Mesothelial cell of epicardium (in vitro differentiated cells): ENCODE measurements at places on chromosomes 6 and 20.
A peak's percentile ranks its signal among the peaks of the same experiment; 100 is the strongest.

GRCh38 chr6:19354181-19354580 lies 483.0 kb upstream of the ID4 start:
- no peaks in the 10 kb centered on the region for H3K27me3 ChIP-seq
- H3K36me3 ChIP-seq: peaks cover 3% of the 10 kb centered on the region
- H3K27ac ChIP-seq: no peak overlapping the region
- H3K4me3 ChIP-seq: no peak overlapping the region

DNA sequence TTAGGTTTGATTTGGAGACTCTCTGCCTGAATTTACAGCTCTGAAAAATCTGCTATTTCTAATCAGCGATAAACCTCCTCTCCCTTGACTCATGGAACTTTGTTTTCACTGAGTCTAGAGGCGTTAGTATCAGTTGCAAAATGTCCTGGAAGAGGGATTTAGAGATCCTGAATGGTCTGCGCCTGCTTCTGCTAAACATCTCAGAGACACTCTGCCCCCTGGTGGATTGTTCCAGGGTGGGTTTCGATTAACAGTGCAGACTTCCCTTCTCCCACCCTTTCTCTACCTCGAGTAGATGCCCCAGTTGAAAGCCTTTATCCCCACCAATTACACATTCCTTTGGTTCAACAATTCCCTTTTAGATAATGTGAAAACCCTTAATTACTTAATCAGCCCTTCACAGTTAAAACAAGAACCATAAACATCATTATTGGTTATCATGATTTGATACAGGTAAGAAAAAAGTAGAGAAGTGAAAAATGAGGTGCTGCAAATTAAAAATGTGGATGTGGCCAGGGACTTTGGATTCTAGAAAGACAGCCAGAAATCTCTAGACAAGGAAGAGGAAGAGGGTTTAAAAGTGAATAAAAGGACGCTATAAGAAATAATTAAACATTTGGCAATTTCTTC lies 5.5 kb downstream of the HTR1B start:
- peaks cover 43% of the 10 kb centered on the region for H3K27me3 ChIP-seq
- H3K4me3 ChIP-seq: no peak overlapping the region
- DNase-seq: peak; percentile 79
- H3K27ac ChIP-seq: no peak overlapping the region

DNA sequence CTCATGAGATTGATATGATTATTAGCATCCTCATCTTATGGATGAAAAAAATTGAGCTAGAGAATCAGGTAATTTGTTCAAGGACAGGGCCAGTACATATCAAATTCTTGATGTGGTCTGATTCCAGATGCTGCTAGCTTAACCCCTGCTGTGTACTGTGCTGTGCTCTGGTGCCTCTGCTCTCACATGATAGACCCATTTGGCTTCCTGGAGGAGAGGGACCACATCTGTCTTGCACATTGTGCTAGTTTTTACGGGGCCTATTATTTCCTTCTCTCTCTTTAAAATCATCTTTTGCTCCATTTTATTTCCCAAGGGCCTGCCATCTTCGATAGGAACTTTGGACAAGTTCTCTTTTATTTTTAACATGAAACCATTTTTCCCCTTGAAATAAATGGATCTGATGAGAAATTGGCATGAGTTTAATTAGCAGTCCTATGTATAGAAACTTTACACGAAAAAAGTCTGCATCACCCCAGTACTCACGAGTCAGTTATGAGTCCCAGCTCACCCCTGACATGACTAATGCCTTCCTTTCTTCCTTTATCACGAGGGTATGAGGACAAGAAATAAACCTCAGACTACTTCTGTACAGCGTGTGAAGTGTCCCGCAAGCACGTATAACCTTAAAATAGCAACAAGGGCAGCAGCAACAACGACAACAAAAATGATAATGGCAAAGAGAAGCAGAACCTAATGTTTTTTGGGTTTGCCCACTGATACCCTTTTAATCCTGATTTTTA lies 26.5 kb downstream of the CD109 start:
- H3K36me3 ChIP-seq: no peaks in the 10 kb centered on the region
- no peak overlapping the region for H3K27ac ChIP-seq
- no peak overlapping the region for H3K4me3 ChIP-seq
- H3K4me1 ChIP-seq: peaks cover 13% of the 10 kb centered on the region
- no peak for DNase-seq

DNA sequence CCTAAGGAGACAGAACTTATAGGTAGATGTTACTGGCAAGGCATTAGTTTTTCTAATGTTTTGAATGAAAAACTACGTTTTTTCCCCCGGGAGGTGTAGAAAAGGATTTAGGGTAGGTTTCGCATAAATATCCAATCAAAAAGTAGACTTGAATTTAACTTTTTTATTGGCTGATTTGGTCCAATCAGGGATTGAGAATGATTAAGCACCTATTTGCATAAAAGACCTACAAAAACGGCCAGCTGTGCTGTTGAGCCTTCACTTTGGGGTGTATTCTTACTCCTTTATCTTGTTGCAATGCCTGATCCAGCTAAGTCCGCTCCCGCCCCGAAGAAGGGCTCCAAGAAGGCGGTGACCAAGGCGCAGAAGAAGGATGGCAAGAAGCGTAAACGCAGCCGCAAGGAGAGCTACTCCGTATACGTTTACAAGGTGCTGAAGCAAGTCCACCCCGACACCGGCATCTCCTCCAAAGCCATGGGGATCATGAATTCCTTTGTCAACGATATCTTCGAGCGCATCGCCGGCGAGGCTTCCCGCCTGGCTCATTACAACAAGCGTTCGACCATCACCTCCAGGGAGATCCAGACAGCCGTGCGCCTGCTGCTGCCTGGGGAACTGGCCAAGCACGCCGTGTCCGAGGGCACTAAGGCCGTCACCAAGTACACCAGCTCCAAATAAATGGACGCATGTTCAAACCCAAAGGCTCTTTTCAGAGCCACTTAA lies 113.5 kb upstream of the BTN3A2 start:
- peak; percentile 33 for DNase-seq
- no peaks in the 10 kb centered on the region for H3K27me3 ChIP-seq
- H3K36me3 ChIP-seq: no peaks in the 10 kb centered on the region
- H3K27ac ChIP-seq: peak overlapping the region; percentile 96
- H3K4me3 ChIP-seq: peak overlapping the region; percentile 95

GRCh38 chr6:4041480-4041879 lies 37.5 kb downstream of the FAM217A start:
- H3K36me3 ChIP-seq: peaks cover 50% of the 10 kb centered on the region
- H3K27ac ChIP-seq: peak overlapping the region; percentile 59
- no peak for DNase-seq
- no peaks in the 10 kb centered on the region for H3K27me3 ChIP-seq
- H3K4me3 ChIP-seq: no peak overlapping the region

- peaks cover 20% of the 10 kb centered on the region for H3K27me3 ChIP-seq
- peak within 1 kb of the TSS; percentile 71 for H3K27ac ChIP-seq
- DNase-seq: peak; percentile 59
Observed at GRCh38 chr6:119078376-119079282, at the start of gene FAM184A. Gene FAM184A (minus strand): TSS chr6:119078664. CDS start chr6:119078299, 365 bp downstream.

DNA sequence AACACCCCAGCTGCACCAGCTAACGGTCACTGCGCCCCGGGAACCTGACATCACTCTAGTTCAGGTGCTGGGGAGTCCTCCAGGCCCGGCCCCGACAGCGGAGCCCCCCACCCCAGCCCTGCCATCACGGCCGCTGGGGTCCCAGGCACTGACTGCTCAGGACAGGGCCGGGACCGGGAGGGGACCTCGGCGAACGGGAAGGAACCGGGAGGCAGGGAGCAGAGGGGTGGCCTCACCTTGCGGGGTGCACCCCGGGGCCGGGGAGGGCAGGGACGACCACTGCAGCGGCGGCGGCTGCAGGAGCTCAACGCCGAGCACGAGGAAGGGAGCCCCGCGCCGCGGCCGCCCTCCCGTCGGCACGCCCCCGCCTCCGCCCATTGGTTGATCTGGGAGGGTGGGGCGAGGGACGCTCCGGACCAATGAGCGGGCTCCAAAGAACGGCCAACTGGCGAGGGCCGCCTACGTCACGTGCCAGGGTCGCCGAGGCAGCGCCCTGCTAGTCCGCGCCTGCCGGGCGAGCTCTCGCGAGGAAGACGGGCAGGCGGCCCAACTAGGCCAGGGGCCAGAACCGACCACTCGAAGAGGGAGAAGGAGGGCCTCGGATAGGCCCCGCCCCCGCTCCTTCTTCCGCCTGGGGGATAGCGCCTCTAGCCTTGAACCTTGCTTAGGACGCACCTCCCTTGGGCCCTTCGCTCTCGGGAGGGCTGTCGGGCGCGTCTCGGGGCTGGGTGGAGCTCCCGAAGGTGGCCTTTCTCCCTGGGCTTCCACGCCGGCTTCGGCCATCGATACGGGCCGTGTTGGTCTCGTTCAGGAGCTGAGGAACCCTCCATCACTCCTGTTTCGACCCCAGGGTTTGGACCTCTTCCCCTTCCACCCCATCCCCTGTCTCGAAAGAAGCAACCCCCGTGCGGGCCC lies at the start of gene ADISSP:
Gene ADISSP (minus strand): TSS at position 327 of the 915 bp plus-strand sequence. CDS start 7,653 bp downstream, outside the sequence.
- DNase-seq: peak; percentile 97
- H3K4me1 ChIP-seq: peaks cover 22% of the 10 kb centered on the region
- H3K27ac ChIP-seq: peak within 1 kb of the TSS; percentile 94
- no peaks in the 10 kb centered on the region for H3K36me3 ChIP-seq
- no peaks in the 10 kb centered on the region for H3K27me3 ChIP-seq

DNA sequence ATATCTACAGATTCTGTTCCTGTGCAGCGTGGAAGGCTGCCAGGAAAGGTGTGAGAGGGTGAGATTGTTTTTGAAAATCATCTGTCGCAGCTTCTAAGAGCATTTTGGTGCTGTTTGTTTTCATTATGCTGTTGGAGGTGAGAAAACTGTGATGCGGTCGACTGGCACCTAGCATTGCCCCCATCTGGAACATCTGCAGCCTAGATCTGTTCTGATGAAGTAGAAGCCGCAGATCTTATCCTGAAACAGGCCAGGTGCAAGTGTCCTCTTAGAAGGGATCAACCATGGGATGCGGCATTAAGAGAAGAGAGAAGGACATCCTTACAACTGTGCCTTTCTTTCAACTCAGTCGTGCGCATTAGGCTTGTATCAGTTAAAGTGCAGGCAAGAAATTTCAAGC lies 167.3 kb downstream of the CDH26 start:
- no peak for DNase-seq
- no peaks in the 10 kb centered on the region for H3K4me1 ChIP-seq

DNA sequence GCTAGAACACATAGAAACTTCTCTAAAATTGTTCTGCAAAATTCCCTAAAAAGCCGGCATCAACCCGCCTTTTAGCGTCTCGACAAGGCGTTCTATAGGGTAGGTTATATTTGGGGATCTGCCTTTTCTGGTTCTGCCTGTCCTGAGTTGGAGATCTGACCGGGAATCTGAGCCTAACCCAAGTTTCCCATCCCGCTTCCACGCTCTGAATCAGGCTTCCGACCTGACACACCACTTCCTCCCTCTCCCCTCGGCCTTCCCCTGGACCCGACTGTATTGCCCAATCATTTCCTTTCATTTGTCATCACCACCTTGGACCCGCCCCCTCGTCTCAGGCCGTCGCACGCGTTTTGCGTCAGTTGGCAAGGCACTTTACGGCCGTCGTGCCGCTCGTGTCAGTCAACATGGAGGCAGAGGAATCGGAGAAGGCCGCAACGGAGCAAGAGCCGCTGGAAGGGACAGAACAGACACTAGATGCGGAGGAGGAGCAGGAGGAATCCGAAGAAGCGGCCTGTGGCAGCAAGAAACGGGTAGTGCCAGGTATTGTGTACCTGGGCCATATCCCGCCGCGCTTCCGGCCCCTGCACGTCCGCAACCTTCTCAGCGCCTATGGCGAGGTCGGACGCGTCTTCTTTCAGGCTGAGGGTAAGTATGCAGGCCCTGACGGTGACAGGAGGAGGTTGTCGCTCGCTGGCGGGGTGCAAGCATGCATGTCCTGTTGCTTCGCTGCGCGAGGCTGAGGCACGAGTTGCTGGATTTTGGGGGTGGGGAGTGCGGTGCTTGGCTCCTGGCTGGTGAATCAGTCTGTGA lies at the start of gene ABT1:
Gene ABT1 (plus strand): TSS at position 375 of the 810 bp plus-strand sequence. CDS start 30 bp downstream, at position 405.
- no peak within 1 kb of the TSS for H3K27ac ChIP-seq
- peaks cover 16% of the 10 kb centered on the region for H3K4me1 ChIP-seq
- no peak within 1 kb of the TSS for H3K4me3 ChIP-seq
- H3K36me3 ChIP-seq: peaks cover 7% of the 10 kb centered on the region
- DNase-seq: peak; percentile 97

- no peak for DNase-seq
- peaks cover 23% of the 10 kb centered on the region for H3K4me1 ChIP-seq
- no peaks in the 10 kb centered on the region for H3K27me3 ChIP-seq
- peak overlapping the region; percentile 24 for H3K27ac ChIP-seq
- H3K4me3 ChIP-seq: no peak overlapping the region
- no peaks in the 10 kb centered on the region for H3K36me3 ChIP-seq
Observed at GRCh38 chr20:54654450-54654849, 179.1 kb downstream of the DOK5 start.

DNA sequence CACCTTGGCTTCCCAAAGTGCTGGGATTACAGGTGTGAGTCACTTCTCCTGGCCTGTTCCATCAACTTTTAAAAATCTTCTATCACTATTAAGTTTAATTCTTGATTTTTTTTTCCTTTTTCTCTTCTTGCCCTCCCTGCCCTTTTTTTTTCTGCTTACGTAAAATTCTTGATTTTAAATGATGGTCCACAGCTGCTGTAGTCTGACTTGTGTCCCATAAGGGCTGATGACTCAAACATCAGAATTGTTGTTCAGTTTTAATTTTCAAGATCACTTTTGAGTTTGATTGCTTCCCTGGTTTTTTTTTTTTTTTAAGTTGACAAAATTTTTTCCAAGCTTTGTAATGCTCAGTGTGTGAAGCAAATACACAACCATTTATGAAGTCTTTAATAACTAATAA lies 61.9 kb downstream of the CBFA2T2 start:
- H3K27me3 ChIP-seq: no peaks in the 10 kb centered on the region
- peak overlapping the region; percentile 53 for H3K27ac ChIP-seq
- H3K4me1 ChIP-seq: peaks cover 30% of the 10 kb centered on the region
- H3K36me3 ChIP-seq: peaks cover 16% of the 10 kb centered on the region
- DNase-seq: no peak

DNA sequence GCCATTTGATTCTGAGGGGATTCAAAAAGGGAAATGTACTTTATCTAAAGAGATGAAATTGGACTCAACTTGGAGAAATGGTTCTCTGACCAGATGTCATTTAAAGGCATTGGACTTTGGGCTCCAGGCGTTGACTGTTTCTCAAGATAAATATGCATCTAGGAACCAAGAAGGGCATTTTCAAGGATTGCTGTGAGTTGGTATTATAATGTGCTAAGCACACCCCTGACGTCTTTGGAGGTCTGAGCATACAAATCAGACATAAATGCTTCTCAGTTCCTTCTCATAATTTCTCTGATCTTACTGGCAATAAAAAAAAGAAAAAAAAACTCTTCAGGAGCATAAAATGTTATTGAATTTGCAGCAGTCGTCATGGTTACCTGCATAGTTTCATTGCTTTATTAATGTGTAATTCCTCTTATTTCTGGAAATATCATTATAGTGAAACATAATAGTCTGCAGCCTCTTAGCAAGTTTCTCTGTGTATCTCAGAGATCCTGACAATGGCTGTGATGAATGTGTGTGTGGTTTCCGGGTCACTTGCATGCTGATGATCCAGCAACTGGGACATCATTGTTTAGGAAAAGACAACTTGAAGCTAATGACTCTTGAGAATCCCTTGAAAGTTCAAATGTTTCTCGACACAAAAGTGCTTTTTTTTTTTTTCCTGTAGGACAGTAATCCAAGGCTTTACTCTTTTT lies 136.0 kb downstream of the AIG1 start:
- H3K27me3 ChIP-seq: no peaks in the 10 kb centered on the region
- no peak overlapping the region for H3K27ac ChIP-seq
- peaks cover 12% of the 10 kb centered on the region for H3K4me1 ChIP-seq
- no peak overlapping the region for H3K4me3 ChIP-seq
